NCI-H1436 (cell line): ENCODE measurements at places on chromosomes 5 and 9.
A peak's percentile ranks its signal among the peaks of the same experiment; 100 is the strongest.

DNA sequence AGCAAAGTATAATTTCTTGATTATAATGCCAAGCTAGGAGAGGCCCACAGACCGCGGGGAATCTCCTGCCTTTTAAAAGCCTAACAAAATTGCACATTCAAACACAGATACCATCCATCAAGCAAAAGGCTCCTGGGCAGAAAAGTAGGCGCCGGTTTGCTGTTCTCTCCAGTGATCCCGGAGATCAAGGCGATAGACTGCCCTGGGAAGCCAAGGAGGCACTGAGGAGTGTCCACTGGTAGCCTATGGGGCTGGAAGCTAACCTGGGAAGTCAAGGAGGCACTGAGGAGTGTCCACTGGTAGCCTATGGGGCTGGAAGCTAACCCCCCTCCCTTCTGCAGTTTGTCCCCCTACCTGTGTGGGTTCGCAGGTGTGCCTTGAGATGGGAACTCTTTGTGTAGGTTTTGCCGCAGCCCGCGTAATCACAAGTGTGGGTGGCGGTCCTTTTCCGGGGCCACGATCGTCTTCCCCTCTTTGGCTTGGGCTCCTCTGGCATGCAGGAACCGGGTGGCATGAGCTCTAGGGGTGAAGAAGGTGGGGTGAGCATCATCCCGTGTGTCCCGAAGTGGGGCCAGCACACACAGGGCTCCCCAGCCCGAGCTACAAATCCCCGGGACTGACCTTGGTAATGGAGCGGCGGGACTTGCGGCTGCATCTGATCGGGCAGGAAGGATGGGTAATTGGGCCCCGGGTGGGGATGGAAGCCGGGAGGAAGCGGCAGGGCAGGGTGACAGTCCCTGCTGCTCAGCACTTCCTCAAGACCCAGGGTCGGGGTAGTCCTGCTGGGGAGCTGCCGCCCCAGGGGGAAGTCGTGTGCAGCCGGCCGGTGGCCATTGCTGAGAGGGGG, 2.7 kb downstream of the KLF4 start:
- no peak for DNase-seq

DNA sequence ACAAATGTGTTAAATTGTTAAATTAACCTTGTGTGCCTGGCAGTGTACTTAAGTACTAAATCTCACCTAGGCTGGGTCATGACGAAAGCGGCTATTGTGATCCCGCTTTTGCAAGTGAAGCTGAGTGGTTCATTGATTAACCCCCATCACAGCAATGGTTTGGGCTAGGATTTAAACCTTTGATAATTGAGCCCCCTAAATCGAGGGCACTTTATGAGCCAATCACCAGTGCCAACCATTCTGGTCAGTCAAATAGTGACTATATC, 22.8 kb downstream of the HNRNPK start:
- no peak for DNase-seq

- DNase-seq, result no peak
These were observed 62.5 kb downstream of the ARHGEF37 start for GRCh38 chr5:149643781-149644180.

- no peak for DNase-seq
These were observed 29.8 kb downstream of the DAB2 start for GRCh38 chr5:39394946-39395345.

DNA sequence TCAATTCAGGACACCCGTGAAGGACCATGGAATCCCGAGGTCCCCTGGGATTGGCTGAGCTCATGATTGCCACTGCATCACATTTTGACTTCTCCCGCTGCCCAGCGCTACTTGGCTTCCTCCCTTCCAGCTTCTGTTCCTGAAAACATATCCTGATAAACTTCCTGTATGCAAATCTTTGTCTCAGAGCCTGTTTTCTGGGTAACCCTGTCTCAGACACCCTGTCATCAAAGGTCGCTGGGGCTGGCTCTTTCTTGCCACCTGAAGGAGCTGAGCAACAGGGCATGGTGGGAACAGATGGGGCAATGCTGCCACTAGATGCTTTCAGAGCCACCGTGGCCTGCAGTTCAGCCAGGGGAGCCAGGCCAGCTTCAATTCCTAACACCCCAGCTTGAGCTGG, 154.3 kb upstream of the TBC1D2 start:
- no peak for DNase-seq

GRCh38 chr5:154203798-154204578, 13.5 kb downstream of the GALNT10 start:
- DNase-seq, result no peak

GRCh38 chr9:87336914-87337333, 160.7 kb upstream of the DAPK1 start:
- peak; percentile 49 for DNase-seq
